ENCODE measurements at places on chromosomes 16 and 17.
A peak's percentile ranks its signal among the peaks of the same experiment; 100 is the strongest.

DNA sequence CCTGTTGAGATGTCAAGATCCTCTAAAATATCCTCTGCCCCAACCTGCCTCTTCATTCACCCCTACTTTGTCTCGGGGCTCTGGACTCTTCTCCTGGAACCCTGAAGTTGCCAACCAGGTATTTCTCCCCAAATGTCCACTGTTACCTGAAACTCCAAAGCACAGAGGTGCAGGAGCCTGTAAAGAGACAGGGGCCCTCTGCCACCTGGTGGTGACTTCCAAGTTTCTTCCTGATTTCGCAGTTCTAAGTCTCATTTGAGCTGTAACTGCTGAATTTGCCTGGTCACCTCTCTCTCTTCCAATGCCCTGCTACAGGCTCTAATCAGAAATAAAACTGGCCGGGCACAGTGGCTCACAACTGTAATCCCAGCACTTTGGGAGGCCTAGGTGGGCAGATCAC is 77.1 kb upstream of the RCVRN start:
- DNase-seq, result no peak

- no peak for DNase-seq
Observed at GRCh38 chr16:73265124-73265837, 217.4 kb upstream of the ZFHX3 start.

DNA sequence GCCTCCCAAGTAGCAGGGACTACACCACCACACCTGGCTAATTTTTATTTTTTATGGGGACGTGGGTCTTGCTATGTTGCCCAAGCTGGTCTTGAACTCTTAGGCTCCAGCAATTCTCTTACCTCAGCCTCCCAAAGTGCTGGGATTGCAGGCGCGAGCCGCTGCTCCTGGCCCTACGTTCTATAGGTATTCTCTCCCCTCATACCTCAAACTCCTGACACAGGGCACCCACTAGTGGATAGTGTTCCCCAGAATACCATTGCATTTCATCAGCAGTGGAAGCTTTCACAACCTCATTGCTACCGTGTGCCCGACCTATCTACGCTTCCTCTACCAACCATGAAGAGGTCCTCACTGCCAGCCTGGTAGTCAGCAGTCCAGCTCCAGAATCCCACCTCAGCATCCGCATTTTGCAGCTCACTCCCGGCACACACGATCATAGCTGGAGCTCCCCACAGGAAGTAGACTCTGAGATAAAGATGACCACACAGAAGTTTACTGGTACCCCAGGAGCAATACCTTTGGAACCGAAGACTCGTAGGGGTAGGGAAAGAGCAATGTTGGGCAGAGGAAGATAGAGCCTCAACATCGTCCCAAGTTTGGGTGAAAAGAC is 9.3 kb downstream of the CTRB2 start:
- peak; percentile 24 for DNase-seq

- DNase-seq, result no peak
Observed at GRCh38 chr16:50815382-50815781, 73.5 kb downstream of the CYLD start.

DNA sequence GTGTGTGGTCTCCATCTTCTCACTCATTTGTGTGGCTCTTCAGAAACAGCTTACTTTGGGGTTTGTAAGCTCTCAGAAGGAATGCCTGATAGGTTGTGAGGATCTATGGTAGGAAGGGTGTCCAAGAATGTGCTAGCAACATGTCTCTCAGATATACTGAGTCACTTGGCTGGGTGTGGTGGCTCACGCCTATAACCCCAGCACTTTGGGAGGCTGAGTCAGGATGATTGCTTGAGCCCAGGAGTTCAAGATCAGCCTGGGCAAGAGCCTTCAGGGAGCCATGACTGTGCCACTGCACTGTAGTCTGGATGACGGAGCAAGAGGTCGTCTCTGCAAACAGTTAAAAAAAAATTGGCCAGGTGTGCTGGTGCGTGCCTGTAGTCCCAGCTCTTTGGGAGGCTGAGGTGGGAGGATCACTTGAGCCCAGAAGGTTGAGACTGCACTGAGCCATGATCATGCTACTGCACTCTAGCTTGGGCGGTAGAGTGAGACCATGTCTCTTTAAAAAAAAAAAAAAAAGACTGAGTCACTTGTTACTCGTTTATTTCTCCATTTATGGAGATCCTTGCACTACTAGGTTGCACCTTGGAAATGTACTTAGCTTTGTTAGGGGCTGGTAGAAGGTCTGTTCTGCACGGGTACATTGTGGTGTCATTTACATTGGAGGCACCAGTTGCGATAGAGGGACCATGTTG is 232.0 kb downstream of the SNX29 start:
- DNase-seq, result peak; percentile 41

GRCh38 chr16:5393070-5393469 is 295.5 kb upstream of the EEF2KMT start:
- no peak for DNase-seq

GRCh38 chr17:52106072-52106471 is 52.4 kb downstream of the CA10 start:
- peak; percentile 11 for DNase-seq

DNA sequence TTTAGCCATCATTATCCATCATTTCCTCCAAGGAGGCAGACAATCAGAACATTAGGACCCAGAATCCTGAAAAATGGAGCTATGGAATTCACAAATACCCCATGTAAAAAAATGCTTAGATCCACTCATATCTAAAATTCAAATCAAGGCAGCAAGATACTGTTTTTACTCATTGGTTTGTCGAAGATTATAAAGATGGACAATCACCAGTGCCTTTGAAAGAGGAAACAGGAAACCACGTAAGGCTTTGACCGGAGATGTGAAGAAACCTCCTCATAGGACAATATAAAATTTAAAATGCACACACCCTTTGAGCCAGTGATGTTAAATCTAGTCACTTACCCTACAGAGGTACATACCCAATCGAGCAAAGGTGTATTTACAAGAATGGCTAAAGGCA is 130.0 kb downstream of the XYLT1 start:
- DNase-seq, result no peak

- DNase-seq, result no peak
Observed at GRCh38 chr17:79033046-79033616, 9.2 kb downstream of the C1QTNF1 start.

Measured in ELR (cell line).